ENCODE measurements at places on chromosomes 13 and 19.

- no peak for DNase-seq
Measured at GRCh38 chr13:71039440-71039839, 827.6 kb downstream of the DACH1 start.

- no peak for DNase-seq
Measured at GRCh38 chr13:76632401-76633044, 253.7 kb downstream of the KCTD12 start.

GRCh38 chr19:31491242-31491641 lies 142.0 kb upstream of the TSHZ3 start:
- DNase-seq: no peak

DNA sequence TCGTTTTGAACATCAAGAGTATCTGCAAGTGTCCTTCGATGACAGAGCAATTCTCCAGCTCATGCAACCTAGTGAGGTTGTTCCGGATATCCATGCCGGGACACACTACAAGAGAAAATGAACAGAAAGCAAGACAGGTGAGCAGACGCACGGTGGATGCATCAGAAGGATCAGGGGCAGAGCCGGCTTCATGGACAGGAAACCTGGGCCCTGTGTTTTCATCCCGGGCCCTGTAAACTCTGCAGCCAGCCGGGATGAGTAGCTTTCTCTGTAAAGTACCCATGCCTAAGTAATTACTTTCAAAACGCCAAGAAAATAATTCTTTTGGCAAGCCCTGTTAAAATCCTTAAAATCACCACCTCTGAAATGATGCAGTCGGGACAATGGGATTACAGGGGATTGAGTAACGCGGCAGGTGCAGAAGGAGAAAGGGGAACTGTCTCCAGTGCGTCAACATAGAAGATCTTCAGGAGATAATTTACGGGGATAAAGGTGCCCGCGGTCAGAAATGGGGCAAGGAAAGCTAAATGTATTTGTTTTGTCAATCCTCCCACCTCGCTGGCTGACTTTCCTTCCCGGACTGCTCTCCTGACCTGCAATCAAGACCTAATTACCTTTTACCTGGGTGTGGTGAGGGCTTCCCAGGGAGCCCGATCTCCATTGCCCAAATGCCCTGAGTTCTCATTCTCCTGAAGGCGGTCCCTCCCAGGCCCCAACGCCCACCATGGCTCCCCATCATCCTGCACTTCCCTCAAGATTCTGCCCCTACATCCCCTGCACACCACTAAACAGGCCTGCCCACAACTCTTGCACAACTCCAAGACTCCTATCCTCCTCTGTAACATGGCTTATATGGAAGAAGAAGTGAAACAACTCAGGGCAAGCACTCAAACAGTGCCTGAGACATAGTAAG lies 26.2 kb downstream of the INSR start:
- no peak for DNase-seq

- DNase-seq: no peak
Measured at GRCh38 chr19:39384839-39385568, 5.9 kb downstream of the PAF1 start.

GRCh38 chr19:32388393-32388855 lies 17.1 kb upstream of the DPY19L3 start:
- no peak for DNase-seq

GRCh38 chr13:73943965-73944233 lies 190.3 kb downstream of the KLF12 start:
- DNase-seq: no peak

GRCh38 chr19:5899728-5900526 lies 3.7 kb downstream of the NDUFA11 start:
- no peak for DNase-seq

DNA sequence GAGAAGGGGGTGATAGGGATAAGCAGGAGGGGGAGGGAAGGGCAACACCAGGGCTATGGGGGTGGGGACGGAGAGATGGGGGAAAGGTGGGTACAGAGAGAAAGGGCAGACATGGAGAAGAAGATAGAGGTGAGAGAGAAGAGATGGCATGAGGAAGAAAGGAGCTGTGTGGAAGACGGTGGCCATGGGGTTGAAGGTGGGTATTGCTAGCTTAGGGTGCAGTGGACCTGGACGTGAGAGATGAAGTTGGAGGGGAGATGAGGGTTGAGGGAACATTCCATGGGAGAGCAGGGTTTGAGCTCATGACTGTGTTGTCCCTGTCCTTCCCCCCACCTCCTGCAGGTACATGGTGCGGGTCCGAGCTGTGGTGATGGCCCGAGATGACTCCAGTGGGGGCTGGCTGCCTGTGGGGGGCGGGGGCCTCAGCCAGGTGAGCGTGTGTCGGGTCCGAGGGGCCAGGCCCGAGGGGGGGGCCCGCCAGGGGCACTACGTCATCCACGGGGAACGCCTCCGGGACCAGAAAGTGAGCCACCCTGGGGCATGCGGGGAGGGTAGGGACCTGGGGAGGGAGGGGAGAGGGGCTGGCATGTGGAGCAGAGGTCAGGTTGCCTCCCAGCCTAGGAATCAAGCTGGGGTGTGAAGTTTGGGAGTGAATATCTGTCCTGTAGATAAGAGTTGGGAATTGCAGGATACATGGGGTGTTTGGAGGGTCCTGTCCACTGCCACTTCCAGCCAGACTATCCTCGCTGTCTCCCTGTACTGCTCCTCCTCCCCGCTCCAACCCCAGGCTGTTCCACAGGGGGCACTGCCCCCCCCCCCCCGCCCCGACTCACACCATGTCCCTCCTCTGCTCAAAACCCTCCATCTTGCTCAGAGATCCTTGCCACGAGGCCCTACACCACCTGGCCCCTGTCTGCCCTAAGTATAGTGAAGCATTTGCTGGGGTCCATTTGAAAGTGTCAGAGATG lies 1.7 kb downstream of the SPRED3 start:
- DNase-seq: no peak

DNA sequence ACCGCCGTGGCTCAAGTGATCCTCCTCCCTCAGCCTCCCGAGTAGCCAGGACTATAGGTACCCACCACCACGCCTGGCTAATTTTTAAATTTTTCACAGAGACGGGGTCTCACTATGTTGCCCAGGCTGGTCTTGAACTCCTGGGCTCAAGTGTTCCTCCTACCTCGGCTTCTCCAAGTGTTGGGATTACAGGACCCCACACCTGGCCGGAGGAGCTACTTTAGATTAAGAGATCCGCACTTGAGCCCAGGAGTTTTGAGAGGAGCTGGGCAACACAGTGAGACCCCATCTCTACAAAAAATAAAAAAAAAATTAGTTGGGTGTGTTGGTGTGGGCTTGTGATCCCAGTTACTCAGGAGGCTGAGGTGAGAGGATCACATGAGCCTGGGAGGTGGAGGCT lies 9.0 kb upstream of the ZNF460 start:
- DNase-seq: no peak

DNA sequence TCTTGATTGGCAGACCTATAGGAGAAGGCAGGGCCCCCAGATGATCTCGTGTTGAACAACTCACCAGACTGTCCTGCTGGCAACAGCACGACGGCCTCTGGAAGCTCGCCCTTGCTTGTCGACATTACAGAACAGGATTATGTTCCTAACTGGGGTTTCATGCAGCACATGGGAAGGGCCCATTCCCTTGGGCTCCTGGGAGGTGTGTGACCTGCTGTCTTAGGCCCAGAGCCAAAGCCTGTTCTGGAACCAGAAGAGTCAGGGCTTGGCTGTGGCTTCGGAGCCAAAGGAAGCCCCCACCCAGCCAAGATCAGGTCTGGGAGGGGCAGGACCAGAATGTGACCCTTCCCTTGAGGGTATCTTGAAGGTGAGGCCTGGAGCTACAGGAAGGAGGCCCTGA lies 36.9 kb downstream of the RGCC start:
- no peak for DNase-seq
